Astrocyte of the spinal cord (primary cell): ENCODE measurements at places on chromosomes 5 and 9.

DNA sequence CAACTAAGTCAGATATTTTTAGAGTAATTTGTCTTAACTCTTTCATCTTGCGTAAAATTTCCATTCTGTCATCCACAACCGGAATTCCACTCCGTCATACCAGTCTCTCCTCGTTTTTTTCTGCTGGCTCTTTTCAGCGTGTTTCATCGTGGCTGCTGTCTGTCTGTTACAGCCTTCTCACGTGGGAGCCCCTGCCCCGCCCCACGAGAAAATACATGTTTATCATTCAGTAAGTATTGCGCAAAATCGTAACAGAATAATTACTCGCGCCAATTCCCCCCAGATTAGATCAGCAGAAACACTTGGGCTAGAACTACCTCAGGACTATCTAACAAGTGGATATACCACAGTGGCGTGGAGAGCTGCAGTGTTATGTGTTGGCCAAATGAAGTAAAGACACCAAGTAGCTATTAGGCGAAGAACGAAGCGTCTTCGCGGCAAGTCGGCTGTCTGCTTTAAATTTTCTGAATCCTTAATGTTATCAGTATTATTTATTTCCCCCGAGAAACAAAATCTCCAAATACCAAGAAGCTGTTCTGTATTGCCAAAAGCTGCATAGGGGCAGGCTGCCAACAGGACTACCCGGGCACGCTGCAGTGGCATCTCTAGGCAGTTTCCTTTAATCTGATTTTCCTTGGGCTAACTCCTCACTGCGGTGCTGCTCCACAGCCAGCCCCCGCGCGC, 566 bp upstream of the FOCAD start:
- DNase-seq: peak; percentile 63

DNA sequence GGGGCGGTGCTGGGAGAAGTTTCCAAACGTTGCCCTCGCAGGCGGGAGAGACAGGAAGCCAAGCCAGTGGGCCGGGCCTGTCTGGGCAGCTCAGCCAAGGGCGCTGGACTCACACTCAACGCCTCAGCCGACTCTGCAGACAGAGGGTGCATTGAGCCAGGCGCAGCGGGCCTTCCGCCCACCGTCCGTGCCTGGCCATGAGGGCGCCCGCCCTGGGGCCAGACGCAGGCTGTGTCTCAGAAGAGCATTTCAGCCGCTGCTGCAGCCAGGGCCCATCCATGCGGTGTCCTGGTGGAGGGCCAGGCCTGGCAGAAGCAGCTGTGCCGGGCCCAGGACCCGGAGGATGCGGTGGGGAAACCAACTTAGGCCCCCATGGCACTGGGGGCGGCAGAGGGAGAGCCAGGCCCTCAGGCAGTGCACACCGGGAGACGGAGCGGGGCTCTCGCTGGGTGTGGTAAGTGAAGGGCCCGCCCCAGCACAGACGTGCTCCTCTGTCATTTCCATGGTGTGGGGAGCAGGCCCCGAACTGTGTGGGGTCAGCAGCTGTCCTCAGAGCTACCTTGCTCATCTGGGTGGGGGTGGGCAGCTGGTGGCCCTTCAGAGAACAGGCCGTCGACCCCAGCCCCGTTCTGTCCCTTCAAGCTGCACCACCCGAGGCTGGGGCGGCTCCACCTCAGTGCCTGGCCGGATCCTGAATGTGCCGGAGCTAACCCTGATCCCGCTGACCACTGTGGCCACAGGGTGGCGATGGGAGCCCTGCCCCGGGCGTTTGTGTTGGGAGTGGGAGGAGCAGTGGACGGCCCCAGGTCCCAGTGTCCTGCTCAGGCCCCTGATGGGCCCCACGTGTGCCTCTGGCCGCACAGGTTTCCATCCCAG, 18.0 kb downstream of the DNLZ start:
- peak; percentile 38 for DNase-seq

DNA sequence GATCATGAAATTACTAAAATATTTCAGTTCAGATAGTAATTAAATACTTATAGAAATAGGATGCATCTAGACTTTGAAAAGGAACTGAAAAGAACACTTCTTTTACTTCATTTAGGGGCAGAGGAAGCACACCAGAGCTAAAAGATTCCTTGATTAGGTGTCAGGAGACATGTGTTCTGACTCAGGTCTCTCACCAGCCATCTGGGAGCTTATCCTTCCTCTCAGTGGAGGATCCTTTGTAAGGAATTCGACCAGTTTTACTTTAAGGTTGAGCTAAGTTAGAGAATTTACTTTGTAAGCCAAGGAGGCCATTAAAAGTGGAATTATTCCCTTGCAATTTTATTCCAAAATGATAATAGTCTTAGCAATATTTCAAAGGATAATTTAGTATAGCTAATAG, 16.7 kb downstream of the VCAN start:
- no peak for DNase-seq

DNA sequence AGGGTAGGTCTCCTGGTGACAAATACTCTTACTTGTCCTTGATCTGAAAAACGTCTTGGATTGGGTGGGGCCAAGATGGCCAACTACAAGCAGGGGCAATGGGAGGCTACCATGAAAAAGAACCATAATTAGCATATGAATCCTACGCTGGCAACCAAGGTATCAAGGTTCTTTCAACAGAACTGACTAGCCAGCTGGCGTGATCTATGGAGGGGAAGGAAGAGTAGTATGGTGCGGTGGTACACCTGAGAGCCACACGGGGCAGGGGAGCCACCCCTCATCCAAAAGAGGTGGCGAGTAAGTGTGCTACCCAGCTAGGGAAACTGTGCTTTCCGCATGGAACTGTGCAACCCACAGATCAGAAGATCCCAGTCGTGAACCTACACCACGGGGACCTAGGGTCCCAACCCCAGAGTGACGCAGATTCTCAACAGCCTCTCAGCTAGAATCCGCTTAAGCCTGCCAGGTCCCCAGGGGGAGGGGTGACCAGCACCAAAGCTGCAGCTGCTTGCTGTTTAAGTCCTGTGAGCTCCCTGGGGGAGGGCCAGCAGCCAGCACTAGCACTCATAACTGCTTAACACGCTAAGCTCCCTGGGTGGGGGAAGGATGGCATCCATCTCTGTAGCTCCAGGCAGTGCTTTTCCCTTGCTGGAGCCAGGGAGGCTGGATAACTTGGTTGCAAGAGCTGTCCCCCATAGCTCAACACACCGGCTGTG, 334.8 kb downstream of the FBXL17 start:
- no peak for DNase-seq

DNA sequence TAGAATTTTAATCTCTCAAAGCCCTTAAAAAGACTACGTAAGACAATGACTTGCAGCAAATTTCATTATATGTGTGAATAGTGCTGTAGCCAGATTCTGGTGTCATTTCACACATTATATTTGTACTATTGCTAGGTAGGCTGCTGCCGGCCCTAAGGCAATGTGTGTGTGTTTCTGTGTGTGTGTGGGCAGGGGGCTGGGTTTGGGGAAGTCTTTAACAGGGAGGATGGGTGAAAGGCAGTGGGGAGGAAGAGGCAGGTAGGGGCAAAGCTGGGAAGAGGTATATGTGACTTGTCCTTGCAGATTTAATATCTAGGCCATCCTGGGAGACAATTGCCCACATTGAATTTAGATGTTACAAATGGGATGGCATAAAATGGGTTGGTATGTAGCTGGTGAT, 130.8 kb downstream of the MACIR start:
- DNase-seq: no peak

DNA sequence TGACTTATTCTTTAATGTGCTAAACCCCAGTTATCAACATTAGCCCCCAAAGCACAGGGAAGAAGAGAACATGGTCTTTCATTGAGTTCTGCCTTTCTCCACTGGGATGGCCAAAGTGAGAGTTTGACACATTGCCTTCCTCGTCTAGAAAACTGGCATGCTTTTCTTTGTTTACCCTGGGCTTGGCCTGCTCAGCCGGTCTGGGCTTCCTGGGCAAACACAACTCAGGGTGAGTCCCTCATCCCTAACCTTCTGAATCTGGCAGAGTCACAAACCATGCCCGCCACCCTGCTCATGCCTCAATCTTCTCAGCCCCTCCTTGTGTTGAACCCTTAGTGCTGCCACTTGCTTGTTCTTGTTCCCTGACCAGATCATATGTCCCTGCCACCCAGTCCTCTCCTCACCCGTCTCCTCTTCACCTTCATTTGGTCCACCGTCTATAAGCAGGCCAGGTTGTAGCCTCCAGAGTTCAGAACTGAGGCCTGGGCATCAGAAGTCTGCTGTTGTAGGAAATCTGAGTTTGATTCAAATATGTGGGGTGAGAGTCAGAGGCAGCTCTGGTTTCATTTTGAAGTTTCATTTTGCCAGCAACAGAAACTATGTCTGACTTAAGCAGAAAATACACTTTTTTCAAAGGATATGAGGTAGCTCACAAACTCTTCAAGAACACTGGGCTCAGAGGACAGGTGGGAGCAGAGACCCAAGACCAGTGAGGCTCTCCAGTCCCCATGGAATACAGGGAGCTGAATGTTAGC, 217.6 kb downstream of the NDUFS4 start:
- no peak for DNase-seq

DNA sequence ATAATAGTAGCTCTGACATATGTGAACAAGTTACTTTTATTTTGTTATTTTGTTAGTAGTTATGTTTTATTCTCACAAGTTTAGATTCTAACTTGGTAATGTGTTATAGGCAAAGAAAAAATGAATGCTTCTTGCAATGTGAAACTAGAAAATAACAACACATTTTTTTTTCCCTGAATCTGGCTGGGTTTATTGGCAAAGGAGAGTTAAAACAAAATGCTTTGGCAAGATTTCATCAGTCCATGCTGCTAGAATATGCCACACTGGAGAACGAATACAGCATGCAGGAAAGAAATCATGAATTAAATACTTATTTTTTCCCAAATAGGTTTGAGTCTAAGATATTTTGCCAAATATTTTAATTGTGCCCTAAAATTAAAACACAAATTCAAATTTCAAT, 1048.1 kb upstream of the ACO1 start:
- no peak for DNase-seq

- no peak for DNase-seq
Observed at GRCh38 chr5:123227216-123227615, 138.2 kb downstream of the PRDM6 start.

GRCh38 chr9:38160613-38161215, 91.7 kb upstream of the SHB start:
- peak; percentile 35 for DNase-seq

DNA sequence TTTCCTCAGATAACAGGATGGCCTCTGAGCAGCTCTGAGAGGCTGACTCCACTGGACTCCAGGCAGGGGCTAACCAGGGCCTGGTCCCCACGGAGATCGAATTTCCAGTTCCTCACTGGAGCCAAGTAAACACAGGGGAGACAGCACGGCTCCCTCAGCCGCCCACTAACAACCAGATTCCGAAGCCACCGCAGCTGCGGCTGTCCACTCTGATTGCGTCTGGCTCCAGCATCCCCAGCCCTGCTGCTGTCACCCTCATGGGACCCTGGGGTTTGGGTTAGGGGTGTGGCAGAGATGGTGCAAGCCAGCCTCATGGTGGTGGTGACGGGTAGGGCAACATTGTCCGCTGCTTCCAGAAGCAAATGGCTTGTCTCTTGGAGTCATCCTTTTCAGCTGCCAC, 172.6 kb downstream of the RGS3 start:
- peak; percentile 47 for DNase-seq

DNA sequence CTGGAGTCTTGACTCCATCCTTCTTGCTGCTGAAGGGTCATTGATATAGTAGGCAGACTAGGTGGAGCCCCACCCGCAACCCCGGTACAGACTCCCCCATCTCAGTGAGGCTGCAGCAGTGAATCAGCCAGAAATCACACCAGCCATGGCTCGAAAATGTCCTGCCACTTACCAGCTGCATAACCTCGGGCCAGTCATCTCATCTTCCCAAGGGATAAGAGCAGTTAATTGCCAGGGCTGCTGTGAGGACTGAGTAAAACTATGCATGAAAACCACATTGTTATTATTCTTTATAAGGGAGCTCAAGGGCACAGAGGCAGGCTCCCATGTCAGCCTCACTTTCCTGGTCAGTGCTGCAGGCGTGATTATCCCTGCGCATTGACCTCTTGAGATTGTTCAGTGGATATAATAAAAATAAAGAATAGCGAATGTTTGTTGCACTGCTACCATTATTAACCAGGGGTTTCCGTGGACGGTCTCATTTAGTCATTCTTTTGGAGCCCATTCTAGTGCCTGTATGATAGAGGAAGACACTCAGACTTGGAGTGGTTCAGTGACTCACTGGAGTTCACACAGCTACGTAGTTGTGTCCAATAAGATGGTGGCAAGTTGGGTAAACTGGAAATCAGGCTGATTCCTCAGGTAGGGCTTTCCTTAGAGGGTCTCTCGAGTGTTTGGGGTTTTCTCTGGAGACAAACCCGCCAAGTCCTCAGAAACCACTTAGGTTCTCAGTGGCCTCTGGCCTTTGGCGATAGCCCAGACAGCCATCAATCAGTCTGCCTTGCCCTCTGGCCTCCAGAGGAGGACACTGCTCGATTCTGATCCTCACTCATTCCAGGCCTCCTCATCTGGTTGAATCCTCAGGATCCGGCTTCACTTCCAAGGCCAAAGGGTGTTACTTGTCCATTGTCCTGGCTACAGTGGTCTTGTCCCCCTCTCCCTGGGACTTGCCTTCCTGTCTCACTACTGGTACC, 39.9 kb downstream of the COL15A1 start:
- peak; percentile 89 for DNase-seq

- no peak for DNase-seq
Observed at GRCh38 chr5:140262839-140263238, 40.1 kb downstream of the PFDN1 start.

- DNase-seq: no peak
Observed at GRCh38 chr5:8923526-8923925, 622.3 kb downstream of the SEMA5A start.

DNA sequence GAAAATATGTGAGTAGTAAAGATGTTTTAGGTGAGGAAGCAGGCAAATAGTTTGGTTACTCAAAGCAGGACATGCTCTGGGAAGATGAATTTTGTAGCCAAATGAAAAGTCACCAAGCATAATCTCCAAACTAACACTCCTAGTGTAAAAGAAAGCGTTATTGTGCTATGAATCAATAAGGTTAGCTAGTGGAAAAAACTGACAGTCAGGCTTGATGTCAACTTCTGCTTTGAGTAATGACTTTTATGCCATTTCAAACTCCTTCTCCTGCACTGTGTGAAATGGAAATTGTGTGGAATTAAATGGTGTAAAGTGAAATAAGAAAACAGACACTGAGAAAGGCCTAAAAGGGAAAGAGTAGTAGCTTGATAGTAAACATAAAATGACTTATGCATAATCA, 637.2 kb upstream of the DMAC1 start:
- DNase-seq: no peak

DNA sequence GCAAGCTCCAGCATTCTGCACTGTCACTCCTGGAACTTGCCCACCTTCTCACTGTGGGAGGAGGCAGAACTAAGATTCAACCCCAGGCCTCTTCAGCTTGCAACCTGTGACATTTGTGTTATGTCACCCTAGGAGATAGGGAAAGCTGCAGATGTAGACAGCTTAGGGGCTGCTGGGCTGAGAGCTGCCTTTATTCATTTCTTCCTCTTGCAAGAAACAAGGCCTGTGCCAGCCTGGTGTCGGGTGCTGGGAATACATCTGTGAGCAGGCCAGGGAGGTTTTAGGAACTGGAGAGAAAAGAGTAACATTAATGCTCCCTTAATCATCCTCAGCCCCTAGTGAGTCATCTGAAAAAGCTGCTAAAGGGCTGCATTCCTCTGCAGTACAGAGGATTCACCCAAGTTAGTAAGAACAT, 101.8 kb downstream of the FGF18 start:
- peak; percentile 91 for DNase-seq
